ENCODE measurements at places on chromosomes 1 and 21. TPM values are rescaled to one million over a fixed set of nuclear protein-coding genes. Genes with fewer than 3 reads are reported as not detected.

The BARHL2 gene
- total RNA-seq: not detected

The ACTN2 gene
- total RNA-seq: 2.3 TPM

The PDZK1 gene
- total RNA-seq: not detected

The CGN gene
- total RNA-seq: 30.9 TPM

The TGFB2 gene
- total RNA-seq: not detected

The FAM151A gene
- not detected for total RNA-seq

The SPRR1A gene
- total RNA-seq: not detected

The SPRR4 gene
- total RNA-seq: not detected

The SNRNP40 gene
- total RNA-seq: 121 TPM

The TCP10L gene
- 5.1 TPM for total RNA-seq

The LELP1 gene
- total RNA-seq: not detected

The VWA5B1 gene
- total RNA-seq: not detected

The TCHH gene
- total RNA-seq: not detected

The GJC2 gene
- total RNA-seq: 1.6 TPM

The CD247 gene
- total RNA-seq: 1.2 TPM

The RNU1-4 gene
- 2,051 TPM for total RNA-seq

The FAM177B gene
- not detected for total RNA-seq

The RNF186 gene
- not detected for total RNA-seq

The CRTC2 gene
- 44.7 TPM for total RNA-seq

The NECAP2 gene
- total RNA-seq: 33.2 TPM

The RCSD1 gene
- total RNA-seq: 0.26 TPM

The CIART gene
- total RNA-seq: 15.6 TPM

The GBP5 gene
- not detected for total RNA-seq

The AK5 gene
- 2.6 TPM for total RNA-seq

The CYP2J2 gene
- total RNA-seq: 0.57 TPM

The KIRREL1 gene
- total RNA-seq: 29.9 TPM

The CD160 gene
- not detected for total RNA-seq

The PTPN7 gene
- total RNA-seq: 0.22 TPM

The FAM3B gene
- 4.0 TPM for total RNA-seq

The PPM1J gene
- 13.2 TPM for total RNA-seq

The UHMK1 gene
- total RNA-seq: 15.0 TPM

The CRABP2 gene
- total RNA-seq: 180 TPM

The APCS gene
- not detected for total RNA-seq

The B3GALT2 gene
- total RNA-seq: not detected

The WNT4 gene
- 0.72 TPM for total RNA-seq

The ADAM30 gene
- total RNA-seq: not detected

The PAQR6 gene
- total RNA-seq: 14.6 TPM

The GBP4 gene
- total RNA-seq: not detected

The C1orf74 gene
- 2.4 TPM for total RNA-seq

The LCE1C gene
- not detected for total RNA-seq

The LRRC3 gene
- total RNA-seq: 2.6 TPM

The FOXO6 gene
- total RNA-seq: 0.99 TPM

The TSACC gene
- total RNA-seq: 2.4 TPM

The OR10Z1 gene
- total RNA-seq: not detected

The FHAD1 gene
- 1.9 TPM for total RNA-seq

The SPATA46 gene
- not detected for total RNA-seq

The LCE1B gene
- total RNA-seq: not detected

The CXADR gene
- total RNA-seq: 150 TPM

The GUCA2A gene
- total RNA-seq: not detected

The YARS1 gene
- 194 TPM for total RNA-seq

Data from H9 (cell line).